ENCODE measurements at places on chromosomes 13 and 19.

DNA sequence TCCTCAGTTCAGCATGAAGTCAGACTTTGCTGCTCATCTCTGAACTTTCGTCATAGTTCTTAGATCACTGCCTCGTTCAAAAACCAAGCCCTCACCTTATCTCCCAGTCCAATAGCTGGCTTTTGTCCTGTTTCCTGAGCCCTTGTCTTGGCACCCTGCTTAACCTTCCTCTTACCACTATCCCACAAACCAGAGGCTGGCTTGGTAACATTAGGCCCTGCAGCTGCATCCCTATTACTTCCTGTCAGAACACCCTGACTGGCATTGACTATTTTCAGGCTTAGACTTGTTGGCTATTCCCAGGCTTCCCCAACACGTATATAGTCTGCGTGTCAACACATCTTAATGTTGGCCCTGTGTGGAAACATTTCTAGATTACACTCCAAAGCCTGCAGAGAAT, 172.4 kb downstream of the VWA8 start:
- DNase-seq: no peak

DNA sequence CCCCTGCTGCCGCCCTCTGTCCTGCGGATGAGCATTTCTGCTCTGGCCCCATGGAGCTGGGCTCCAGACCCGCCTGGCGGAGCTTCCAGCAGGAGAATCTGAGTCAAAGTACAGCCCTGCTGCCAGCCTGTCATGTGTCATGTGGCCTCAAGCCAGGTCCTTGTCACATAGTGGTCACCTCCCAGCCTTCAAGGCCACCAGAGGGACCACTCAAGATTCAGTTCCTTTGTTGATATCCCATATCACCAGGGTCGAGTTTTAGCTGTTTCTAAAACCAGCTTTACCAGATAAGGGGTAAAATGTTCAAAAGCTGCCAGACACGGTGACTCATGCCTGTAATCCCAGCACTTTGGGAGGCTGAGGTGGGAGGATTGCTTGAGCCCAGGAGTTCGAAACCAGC, 13.4 kb downstream of the THOP1 start:
- no peak for DNase-seq

- no peak for DNase-seq
These were observed 159.0 kb downstream of the USP12 start for GRCh38 chr13:27012482-27013197.

GRCh38 chr19:38224014-38224862, at the start of gene DPF1:
TSS of gene DPF1 (minus strand) at chr19:38224222. CDS start at chr19:38224142, 80 bp downstream.
- DNase-seq: peak; percentile 94

- no peak for DNase-seq
These were observed 7.7 kb downstream of the ATP4B start for GRCh38 chr13:113650275-113650674.
